ENCODE measurements at places on chromosomes 3 and 15. TPM values are rescaled to one million over a fixed set of nuclear protein-coding genes. Genes with fewer than 3 reads are reported as not detected.

The LTK gene
- 0.34 TPM for total RNA-seq

The CD80 gene
- total RNA-seq = 0.13 TPM

The CHRM5 gene
- total RNA-seq = not detected

The STXBP5L gene
- not detected for total RNA-seq

The NANOGP8 gene
- not detected for total RNA-seq

The PTPRG gene
- total RNA-seq = 21.1 TPM

The SRGAP3 gene
- 2.3 TPM for total RNA-seq

The A4GNT gene
- total RNA-seq = not detected

- DNase-seq = no peak
- no peak overlapping the region for H3K4me3 ChIP-seq
- H3K27ac ChIP-seq = no peak overlapping the region
- H3K4me1 ChIP-seq = no peaks in the 10 kb centered on the region
Observed at GRCh38 chr3:126664591-126665214, 9.8 kb upstream of the TXNRD3 start.

GRCh38 chr15:64314456-64314855, 41.5 kb downstream of the CSNK1G1 start:
- no peak overlapping the region for H3K4me3 ChIP-seq
- DNase-seq = no peak
- H3K27me3 ChIP-seq = no peaks in the 10 kb centered on the region
- no peaks in the 10 kb centered on the region for H3K36me3 ChIP-seq
- H3K27ac ChIP-seq = no peak overlapping the region

GRCh38 chr3:193470710-193471109, 84.0 kb downstream of the ATP13A4 start:
- no peaks in the 10 kb centered on the region for H3K27me3 ChIP-seq
- no peak overlapping the region for H3K27ac ChIP-seq
- no peaks in the 10 kb centered on the region for H3K4me1 ChIP-seq
- H3K36me3 ChIP-seq = no peaks in the 10 kb centered on the region
- no peak overlapping the region for H3K4me3 ChIP-seq

DNA sequence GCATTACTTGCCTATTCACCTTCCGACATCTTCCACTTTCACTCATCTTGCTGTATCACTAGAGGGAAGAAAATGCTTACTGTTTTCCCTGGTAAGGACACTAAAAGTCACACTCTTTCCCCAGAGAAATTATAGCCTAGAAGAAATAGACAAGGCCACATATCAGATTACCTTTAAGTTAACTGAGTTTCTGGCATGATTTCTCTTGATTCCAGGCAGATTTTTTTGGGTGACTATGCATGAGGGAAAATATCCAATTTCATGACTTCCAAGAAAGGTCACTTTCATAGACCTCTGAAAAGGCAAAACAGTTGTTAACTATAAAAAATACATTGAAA, 30.3 kb downstream of the TCF12 start:
- H3K27ac ChIP-seq = no peak overlapping the region
- H3K4me1 ChIP-seq = peaks cover 24% of the 10 kb centered on the region
- DNase-seq = no peak
- H3K36me3 ChIP-seq = no peaks in the 10 kb centered on the region
- H3K27me3 ChIP-seq = no peaks in the 10 kb centered on the region

GRCh38 chr15:55530861-55531313, 22.9 kb upstream of the DNAAF4 start:
- peaks cover 9% of the 10 kb centered on the region for H3K4me1 ChIP-seq
- H3K36me3 ChIP-seq = no peaks in the 10 kb centered on the region
- peak overlapping the region; percentile 30 for H3K27ac ChIP-seq
- no peak for DNase-seq

GRCh38 chr15:68502398-68502901, 70.5 kb upstream of the ITGA11 start:
- H3K27me3 ChIP-seq = no peaks in the 10 kb centered on the region
- DNase-seq = no peak
- H3K27ac ChIP-seq = no peak overlapping the region
- no peak overlapping the region for H3K4me3 ChIP-seq
- H3K4me1 ChIP-seq = no peaks in the 10 kb centered on the region
- H3K36me3 ChIP-seq = no peaks in the 10 kb centered on the region

GRCh38 chr3:141439589-141439988, 47.2 kb upstream of the RASA2 start:
- no peak overlapping the region for H3K4me3 ChIP-seq
- H3K36me3 ChIP-seq = no peaks in the 10 kb centered on the region
- H3K4me1 ChIP-seq = peaks cover 28% of the 10 kb centered on the region
- H3K27ac ChIP-seq = peak overlapping the region; percentile 64

GRCh38 chr3:24365168-24365567, 129.5 kb downstream of the THRB start:
- no peaks in the 10 kb centered on the region for H3K36me3 ChIP-seq
- H3K4me3 ChIP-seq = no peak overlapping the region
- peak; percentile 52 for DNase-seq
- peak overlapping the region; percentile 60 for H3K27ac ChIP-seq
- H3K4me1 ChIP-seq = peaks cover 30% of the 10 kb centered on the region
- no peaks in the 10 kb centered on the region for H3K27me3 ChIP-seq

DNA sequence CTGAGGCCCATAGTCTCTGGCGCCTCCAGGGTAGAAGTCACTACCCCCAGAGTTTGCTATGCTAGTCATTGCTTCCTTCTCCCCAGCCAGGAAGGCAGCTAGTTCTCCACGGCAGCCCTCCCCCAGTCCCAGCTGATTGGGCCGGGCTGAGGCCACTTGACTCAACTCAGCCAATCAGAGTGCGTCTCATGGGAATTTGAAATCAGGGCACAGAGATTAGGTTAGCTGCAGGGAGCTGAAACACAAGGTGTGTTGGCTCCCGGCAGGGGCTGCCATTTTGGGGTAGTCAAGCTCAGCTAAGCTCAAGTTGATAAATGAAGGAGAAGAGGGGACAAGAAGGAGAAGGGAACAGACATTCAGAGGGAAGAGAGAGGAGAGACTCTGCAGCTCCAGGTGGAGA, 32.8 kb downstream of the LINGO1 start:
- H3K4me3 ChIP-seq = no peak overlapping the region
- DNase-seq = no peak
- no peak overlapping the region for H3K27ac ChIP-seq
- no peaks in the 10 kb centered on the region for H3K27me3 ChIP-seq
- no peaks in the 10 kb centered on the region for H3K36me3 ChIP-seq

DNA sequence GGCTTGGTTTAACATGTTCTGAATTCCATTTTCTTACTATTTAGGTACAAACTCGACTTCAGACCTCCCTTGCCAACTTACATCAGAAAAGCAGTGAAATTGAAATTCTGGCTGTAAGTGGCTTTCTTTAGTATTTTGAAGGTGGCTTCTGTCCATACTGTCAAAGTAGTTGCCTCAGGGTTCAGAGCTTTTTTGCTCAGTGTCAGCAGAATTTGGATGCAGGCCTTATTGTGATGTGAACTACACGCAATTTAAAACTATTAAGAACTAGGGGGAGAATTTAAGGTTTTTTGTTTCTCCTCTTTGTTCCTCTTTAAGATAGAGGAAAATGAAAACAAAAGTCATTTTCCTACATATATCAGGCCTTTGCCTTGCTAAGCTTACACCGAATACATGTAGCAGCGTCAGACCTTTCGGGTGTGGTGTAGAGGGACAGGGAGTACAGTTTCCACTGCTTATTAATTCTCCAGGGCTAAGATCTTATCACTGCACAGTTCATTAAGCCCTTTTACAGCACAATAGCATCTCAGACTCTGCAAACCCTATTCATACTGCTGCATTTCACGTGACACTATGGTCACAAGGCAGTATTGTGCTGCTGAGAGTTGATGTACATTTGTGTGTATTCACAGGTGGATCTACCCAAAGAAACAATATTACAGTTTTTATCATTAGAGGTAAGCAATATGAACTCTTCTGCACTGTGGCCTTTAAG, 6.7 kb downstream of the SRP14 start:
- peak overlapping the region; percentile 59 for H3K27ac ChIP-seq
- H3K27me3 ChIP-seq = no peaks in the 10 kb centered on the region
- H3K4me1 ChIP-seq = peaks cover 13% of the 10 kb centered on the region
- peaks cover 92% of the 10 kb centered on the region for H3K36me3 ChIP-seq

GRCh38 chr3:10976770-10977169, 15.8 kb upstream of the SLC6A1 start:
- no peaks in the 10 kb centered on the region for H3K27me3 ChIP-seq
- no peak overlapping the region for H3K4me3 ChIP-seq
- DNase-seq = no peak
- H3K4me1 ChIP-seq = no peaks in the 10 kb centered on the region
- no peaks in the 10 kb centered on the region for H3K36me3 ChIP-seq
- H3K27ac ChIP-seq = no peak overlapping the region

DNA sequence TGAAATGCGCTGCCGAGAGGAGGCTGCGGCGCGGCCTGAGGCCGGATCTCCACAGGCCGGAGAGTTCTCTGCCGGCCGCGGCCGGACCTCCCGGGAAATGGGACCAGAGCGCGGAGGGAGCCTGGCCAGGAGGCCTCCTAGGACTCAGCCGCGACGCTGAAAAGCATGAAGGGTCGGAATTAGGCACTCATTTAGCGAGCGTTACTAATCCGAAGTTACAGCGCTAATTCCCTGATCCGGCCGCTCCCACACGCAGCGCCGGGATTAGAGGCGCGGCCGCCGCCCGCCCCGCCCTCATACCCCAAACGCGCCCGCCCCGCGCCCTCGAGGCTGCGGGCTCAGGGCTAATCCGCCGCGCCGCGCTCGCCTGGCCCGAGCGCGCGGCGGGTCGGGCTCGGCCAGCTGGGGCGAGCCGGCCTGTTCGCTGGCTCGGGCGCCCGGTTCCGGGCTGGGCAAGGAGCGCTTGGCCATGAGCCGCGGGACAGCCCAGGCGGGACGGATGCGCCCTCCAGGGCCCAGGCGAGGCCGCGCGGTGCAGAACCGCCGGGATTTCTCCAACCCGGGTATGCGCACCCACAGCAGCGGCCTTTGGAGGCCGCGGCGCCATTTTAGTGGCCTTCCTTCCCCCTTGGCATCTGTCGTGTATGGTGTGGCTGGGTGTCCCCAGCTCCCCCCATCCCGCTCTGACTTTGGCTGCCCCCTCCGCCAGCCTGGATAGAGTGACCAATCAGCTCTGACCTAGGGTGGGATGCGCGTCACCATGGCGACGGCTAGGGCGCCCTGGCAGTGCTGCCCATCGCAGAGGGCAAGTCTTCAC, 36.8 kb upstream of the POLG start:
- peak overlapping the region; percentile 44 for H3K4me3 ChIP-seq
- peaks cover 96% of the 10 kb centered on the region for H3K27me3 ChIP-seq
- no peak for DNase-seq

GRCh38 chr3:13159890-13160289, 86.7 kb upstream of the IQSEC1 start:
- no peak for DNase-seq
- H3K36me3 ChIP-seq = no peaks in the 10 kb centered on the region
- H3K4me3 ChIP-seq = no peak overlapping the region
- no peak overlapping the region for H3K27ac ChIP-seq
- no peaks in the 10 kb centered on the region for H3K27me3 ChIP-seq

- no peaks in the 10 kb centered on the region for H3K4me1 ChIP-seq
- DNase-seq = no peak
- no peak overlapping the region for H3K4me3 ChIP-seq
- no peaks in the 10 kb centered on the region for H3K36me3 ChIP-seq
- no peak overlapping the region for H3K27ac ChIP-seq
Observed at GRCh38 chr3:170600005-170600624, 14.2 kb upstream of the SLC7A14 start.

DNA sequence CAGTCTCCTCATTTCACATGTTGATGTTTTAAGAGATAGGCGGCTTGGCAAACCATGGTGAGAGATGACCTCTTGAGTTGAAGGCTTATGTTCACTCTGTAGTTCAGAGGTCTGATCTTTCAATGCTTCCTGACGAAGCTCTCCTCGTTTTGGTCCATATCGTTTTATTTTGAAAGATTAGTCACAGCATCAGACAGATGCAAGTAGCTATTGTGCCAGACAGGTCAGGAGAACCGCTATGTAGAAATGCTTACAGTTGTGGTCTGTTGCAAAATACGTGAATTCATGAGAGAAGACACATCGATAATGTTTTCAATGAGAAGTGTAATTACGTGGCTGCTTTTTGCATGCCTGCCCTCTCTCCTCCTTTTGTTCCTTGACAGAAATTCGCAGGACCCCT, 47.5 kb downstream of the CHL1 start:
- no peak overlapping the region for H3K4me3 ChIP-seq
- H3K27ac ChIP-seq = no peak overlapping the region
- peaks cover 4% of the 10 kb centered on the region for H3K4me1 ChIP-seq
- no peaks in the 10 kb centered on the region for H3K27me3 ChIP-seq
- DNase-seq = no peak
- H3K36me3 ChIP-seq = no peaks in the 10 kb centered on the region

DNA sequence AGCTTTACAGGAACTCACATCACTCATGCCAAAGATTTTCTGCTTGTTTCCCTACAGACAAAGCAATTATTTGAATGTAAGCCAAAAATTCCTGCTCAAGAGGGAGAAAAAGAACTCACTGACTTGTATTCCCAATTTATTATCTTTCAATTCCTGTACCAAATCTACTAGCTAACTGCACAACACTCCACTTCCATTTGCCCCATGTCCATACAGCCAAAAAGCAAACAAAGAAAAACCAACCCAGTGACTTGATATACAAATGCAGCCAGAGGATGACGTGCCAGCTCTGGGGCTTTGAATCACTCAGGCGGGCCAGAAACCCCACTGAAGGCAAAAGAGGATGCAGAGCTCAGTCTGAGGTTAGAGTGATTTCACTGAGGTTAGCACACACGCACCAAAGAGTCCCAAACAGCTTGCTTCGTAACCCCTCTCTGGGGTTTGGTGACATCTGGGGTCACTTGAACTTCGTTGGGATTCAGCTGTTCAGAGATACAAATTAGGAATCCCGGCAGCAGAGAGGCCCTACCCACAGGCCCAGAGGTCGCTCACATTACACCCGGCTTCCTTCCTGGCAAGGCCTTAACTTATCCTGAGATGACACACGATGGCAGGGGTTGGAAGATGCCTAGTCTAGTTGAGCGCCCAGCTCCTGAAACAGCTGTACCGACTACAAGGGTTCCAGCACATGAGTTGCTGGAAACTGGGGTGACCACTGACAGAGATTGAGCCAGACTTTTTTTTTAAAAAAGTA, 1.6 kb downstream of the RFTN1 start:
- no peaks in the 10 kb centered on the region for H3K36me3 ChIP-seq
- peak; percentile 45 for DNase-seq
- peak overlapping the region; percentile 75 for H3K27ac ChIP-seq
- H3K4me1 ChIP-seq = peaks cover 55% of the 10 kb centered on the region
- H3K27me3 ChIP-seq = no peaks in the 10 kb centered on the region

GRCh38 chr15:67521783-67522568, 1.0 kb downstream of the C15orf61 start:
- peak overlapping the region; percentile 99 for H3K27ac ChIP-seq
- H3K4me1 ChIP-seq = peaks cover 32% of the 10 kb centered on the region
- peak overlapping the region; percentile 83 for H3K4me3 ChIP-seq
- no peak for DNase-seq
- H3K36me3 ChIP-seq = no peaks in the 10 kb centered on the region

DNA sequence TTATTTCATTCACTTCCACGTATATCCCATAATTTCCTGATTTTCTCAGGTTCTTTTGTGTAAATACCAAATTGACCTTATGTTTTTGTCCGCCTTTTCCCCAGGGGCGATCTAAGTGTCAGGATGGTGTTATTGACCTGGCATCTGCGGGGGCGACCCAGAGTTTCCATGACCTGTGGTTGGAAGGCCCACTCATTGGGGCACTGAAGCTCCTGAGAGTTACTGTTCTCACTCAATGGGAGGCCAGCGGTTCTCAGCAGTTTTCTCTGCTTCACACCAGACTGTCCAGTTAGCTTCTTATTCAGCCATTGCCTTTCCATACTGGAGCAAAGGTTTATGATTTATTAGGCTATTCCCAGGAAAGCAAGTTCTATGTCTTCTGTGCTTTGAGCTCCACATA, 53.3 kb downstream of the B3GALNT1 start:
- H3K27me3 ChIP-seq = no peaks in the 10 kb centered on the region
- H3K27ac ChIP-seq = no peak overlapping the region
- DNase-seq = no peak
- H3K4me3 ChIP-seq = no peak overlapping the region
- no peaks in the 10 kb centered on the region for H3K36me3 ChIP-seq

Data from gastrocnemius medialis (tissue), 4 donors.